Parietal lobe (tissue), 2 donors: ENCODE measurements at places on chromosomes 2 and 18. TPM values are rescaled to one million over a fixed set of nuclear protein-coding genes. Genes with fewer than 3 reads are reported as not detected.

POMC gene
- total RNA-seq: 2.8 TPM

OTOS gene
- not detected for total RNA-seq

MDH1B gene
- 4.7 TPM for total RNA-seq

POTEJ gene
- not detected for total RNA-seq

ANKRD30BL gene
- 47.0 TPM for total RNA-seq

PROC gene
- not detected for total RNA-seq

IGFBP5 gene
- 11.6 TPM for total RNA-seq

XPO1 gene
- total RNA-seq: 623 TPM

LCT gene
- not detected for total RNA-seq

EMX1 gene
- 27.9 TPM for total RNA-seq

CCBE1 gene
- total RNA-seq: 57.6 TPM

B4GALT6 gene
- 10.3 TPM for total RNA-seq

ECEL1 gene
- total RNA-seq: 0.63 TPM

SMIM21 gene
- not detected for total RNA-seq

ARHGAP28 gene
- total RNA-seq: 17.5 TPM

BOK gene
- 19.4 TPM for total RNA-seq

NOSTRIN gene
- 7.2 TPM for total RNA-seq
